Activated CD8-positive, alpha-beta memory T cell treated with anti-CD3 and anti-CD28 coated beads for 24 hours (primary cell): ENCODE measurements at places on chromosomes 1 and 21.

DNA sequence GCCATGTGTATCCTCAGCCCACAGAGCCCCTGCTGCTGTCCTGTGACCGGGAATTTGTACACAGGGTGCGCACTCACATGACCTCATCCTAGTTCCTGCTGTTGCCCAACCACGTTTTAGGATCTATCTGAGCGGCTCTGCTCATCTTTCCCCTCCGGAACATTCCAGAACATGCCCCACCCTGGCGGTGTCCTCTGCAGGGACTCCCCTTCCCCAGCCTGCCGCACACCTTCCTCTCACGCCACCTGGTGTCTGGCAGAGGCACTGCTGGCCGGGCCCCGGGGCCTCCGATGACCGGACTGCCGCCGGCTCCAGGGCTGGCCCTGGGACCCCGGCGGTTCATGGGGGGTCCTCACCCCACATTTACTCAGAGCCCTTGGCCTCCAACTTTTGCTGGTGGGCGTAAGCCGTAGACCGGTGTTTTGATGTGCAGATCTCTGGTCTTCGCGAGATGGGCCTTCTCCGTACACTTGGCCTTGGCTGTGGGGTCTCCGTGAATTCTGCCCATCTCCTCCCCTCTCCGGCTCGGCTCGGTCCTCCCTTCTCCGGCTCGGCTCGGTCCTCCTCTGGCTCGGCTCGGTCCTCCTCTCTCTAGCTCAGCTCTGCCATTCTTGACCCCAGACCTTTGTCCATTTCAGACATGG, 29.5 kb downstream of the ARHGEF16 start:
- DNase-seq = peak; percentile 73

DNA sequence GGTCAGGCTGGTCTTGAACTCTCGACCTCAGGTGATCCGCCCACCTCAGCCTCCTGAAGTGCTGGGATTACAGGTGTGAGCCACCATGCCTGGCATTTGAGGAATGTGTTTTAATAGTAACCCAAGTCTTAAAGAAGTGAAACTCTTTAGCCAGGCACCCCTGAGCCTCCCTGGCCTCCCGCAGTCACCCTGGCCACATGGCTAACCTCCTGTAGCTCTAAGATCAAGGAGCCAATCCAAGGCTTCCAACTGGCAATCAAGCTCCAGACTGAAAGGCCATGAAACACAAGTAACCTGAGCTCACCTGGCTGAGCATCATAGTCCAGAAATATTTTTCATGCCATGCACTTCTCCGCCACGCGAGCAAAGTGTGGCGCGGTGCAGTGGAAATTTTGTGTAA, 84.3 kb downstream of the LTN1 start:
- no peak for DNase-seq

GRCh38 chr1:52676249-52676903, 21.8 kb downstream of the COA7 start:
- no peak for DNase-seq

- DNase-seq = no peak
Observed at GRCh38 chr1:118828038-118828437, 160.1 kb downstream of the TBX15 start.

GRCh38 chr1:181718034-181718433, 234.7 kb downstream of the CACNA1E start:
- DNase-seq = no peak

DNA sequence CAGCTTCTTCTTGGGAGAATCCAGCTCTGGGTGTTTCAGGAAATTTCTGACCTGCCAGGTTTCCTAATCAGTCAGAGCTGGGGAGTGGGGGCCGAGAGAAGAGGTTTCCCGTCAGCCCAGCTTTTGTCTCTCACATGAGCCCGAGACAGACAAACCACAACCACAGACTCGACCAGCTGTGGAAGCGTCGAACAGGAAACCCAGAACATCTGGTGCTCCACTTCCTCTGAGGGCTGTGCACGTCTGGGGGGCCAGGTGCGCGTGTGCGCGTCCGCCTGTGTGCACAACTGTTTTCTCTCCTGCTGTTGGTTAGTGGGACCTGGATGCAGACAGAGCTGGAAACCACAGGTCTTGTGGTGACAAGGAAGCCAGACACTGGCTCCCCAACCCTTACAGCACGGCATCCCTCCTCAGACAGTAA, 113.0 kb upstream of the SLC25A33 start:
- peak; percentile 84 for DNase-seq
